ENCODE measurements at places on chromosomes 2 and 18.

GRCh38 chr2:187617905-187618304, 63.7 kb upstream of the TFPI start:
- DNase-seq, result no peak

DNA sequence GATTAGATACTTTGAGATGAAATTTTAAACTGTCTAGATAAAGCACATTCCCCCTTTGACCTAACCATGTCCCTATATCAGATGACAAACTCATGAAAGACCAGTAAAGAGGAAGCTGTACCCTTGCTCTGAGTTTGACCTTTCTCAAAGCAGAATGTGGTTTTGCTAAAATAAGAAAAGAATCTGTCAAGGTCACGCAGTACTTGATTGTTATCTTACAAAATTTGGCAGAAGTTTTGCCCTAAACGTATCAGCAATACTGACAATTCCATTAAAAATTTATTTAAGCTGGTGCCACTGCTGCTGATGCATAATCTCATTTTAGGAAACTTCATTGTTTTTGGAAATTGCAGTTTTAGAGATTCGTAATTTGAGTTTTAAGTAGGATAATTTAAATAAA, 31.2 kb upstream of the GALM start:
- no peak for DNase-seq

- DNase-seq, result no peak
These were observed 30.7 kb upstream of the REG3G start for GRCh38 chr2:78994789-78995188.

- no peak for DNase-seq
These were observed 36.2 kb downstream of the XDH start for GRCh38 chr2:31378389-31378788.

DNA sequence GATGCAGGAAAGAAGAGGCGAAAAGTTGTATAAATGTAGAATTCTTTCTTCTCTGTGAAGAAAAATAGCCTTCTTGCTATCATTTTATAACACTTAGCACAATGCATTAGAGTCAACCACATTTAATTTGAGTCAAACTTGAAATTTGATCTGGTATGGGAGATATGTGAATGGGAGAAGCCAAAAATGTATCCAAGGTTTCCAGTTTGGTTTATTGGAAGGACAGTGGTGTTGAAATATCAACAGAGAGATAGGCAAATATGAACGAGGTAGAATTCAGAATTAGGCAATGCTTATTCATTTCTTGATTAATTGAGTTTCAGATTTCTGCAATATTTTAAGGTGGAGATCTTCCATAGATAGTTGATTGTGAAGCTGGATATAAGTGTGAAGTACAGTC, 991.9 kb upstream of the CHAC2 start:
- DNase-seq, result no peak

DNA sequence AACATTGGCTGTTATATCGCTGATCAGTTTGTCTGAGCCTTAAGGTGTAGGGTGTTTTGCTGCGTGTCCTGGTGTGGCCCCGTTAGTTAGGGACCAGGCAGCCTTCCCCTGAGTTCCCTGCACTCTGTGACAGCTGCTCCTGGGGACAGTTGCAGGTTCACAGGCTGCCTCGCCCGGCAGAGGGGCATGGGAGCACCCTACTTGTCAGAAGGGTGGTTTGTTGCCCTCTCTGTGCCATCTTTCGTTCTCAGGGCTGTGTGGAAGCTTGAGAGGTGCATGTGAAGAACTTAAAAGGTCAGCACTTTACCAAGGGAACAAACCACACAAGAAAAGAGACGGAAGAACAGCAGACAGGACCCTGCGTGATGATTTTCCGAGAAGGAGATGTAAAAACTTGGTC, 159.6 kb downstream of the LDLRAD4 start:
- DNase-seq, result no peak

DNA sequence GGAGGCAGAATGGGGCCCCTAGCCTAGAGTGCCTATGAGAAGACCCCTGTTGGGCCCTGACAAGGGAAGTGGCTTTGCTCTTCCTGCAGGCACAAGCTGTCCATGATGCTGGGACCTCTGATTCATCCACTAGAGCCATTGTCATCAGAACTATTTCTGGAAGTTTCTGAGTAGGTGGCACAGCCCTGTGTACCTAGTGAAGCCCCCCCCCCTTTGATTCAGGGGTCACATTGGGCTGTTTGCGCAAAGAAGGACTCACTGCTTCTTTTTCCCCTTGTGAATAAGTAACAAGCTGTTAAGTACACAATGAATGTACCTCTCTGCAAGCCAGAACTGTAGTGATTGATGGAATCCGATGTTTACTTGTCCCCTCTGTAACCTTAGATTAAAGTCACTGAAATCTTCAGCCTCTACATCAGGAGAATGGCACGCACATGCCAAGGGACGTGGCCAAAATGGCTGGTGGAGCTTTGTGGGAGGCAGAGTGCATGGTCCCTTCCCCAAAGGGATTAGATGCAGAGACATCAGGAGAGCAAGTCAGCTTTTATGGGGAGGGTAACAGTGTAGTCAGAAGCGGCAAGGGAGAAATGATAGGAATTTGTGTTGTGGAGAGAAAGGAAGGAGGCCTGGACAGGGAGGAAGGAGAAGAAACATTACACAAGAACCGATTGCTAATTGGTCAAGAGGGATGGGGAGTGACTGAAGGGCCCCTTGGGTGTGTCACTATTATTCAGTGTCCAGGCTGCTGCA, 267.6 kb upstream of the RAB12 start:
- DNase-seq, result no peak

Measured in DMS 273 treated with DMSO at 0.1 percent for 48 hours (cell line).